ENCODE measurements at places on chromosomes 11 and 22.

DNA sequence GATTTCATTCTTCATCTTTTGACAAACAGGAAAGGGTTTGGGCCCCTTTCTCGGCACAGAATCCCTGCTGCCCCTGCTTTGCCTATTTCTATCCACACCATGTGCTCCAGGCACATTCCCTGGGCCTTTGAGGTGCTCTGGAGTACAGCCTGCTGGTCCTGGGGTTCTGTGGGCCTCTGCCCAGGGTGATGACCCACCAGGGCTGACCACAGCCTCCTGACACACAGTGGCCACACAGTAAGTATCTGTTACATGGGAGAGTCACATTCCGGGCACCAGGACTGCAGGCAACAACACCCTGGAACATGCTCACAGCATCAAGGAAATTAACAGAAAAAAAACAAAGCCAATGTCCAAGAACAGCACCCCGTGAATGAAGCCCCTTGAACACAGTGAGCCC lies 39.1 kb downstream of the SCUBE2 start:
- no peak for DNase-seq

DNA sequence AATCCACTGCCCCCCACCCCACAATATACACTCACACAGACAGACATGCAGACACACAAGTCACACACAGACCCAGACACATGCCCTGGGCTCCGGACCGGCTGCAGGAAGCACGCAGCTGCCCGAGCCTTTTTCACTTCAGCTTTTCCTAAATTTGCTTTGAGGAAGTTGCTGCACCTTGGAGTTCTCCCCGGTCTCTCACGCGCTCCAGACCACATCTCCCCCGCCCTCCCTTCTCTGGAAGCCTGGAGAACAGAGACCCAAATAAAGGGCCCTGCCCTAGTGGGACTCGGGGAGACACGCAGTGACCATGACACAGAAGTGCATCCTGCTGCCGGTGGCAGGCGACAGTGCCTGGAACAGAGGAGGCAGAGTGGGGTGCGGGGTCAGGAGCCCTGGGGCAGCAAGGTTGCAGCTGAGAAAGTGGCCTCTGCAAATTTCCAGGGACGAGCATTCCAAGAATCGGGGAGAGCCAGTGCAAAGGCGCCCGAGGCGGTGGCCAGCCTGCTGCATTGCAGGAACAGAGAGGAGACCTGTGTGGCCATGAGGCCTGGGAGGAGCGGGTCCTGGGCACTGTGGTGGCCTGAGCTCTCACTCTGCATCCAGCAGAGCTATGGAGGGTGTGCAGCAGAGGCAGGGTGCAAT lies 19.1 kb downstream of the RPL3 start:
- DNase-seq, result no peak

DNA sequence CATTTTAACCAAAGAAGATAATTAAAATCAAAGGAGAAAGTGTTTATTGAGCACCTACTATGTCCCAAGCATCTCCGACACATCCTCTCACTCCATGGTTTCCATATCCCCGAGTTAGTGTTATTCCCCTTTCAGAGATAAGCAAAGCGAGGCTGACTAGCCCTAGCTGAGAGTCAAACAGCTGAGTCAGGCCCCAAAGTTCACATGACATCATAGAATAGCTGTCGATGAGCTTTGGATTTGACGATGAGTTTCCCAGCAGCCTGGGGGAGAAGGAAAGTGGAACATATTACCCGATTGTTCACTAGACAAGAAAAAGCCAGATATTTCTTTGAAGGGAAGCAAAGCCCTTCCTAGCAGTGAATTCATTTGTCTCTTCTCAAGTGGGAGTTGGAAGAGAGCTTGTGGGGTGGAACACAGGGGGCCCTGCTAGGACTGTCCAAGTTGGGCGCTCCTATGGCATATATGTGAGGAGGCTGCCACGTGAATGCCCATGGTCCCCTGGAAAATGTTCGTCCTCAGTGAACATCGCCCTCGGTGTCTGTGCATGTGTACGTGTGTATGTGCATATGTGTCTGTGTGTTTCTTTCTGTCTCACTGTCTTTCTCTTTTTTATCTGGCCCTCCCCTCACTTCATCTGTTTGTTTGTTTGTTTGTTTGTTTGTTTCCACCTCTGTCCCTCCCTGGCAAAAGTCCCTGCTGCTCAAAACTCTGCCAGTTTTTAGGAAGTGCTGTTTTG lies 493 bp upstream of the CYTH4 start:
- DNase-seq, result no peak

- no peak for DNase-seq
These were observed 66.4 kb downstream of the LRRC32 start for GRCh38 chr11:76604081-76604625.

DNA sequence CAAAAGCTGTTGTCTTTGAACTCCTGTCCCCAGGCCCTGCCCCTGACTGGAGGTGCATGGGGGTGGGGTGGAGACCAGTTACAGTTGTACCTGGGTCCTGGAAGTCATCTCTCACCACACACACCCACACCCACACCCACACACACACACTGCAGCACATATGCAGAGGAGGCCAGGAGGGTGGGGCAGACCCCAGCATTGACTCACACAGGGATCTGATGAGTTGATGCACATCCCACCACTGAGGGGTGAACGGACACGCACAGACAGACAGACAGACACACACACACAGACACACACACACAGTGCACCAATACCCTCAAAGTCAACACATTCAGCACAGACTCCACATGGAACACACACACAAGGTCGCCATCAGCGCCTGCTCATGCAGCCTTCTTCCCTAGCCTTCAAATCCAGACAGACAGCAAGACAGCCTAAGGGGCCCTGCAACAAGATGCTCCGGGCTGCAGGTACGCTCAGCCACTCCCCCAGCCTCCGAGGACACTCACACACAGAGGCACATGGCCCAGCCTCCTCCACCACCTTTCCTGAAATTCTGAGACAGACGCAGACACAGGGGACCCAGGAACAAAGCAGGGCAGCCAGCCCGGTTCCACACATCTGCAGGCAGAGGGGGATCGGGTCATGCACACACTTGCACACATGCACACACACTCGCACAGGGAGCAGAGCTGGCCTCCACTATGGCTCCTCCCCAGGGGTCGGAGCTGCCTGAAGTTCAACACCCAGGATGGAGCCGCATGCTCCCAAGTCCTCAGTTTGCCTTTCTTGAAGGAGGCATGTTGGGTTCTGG lies 26.5 kb downstream of the SYT7 start:
- DNase-seq, result no peak

GRCh38 chr11:27184458-27185312 lies 144.1 kb downstream of the BBOX1 start:
- no peak for DNase-seq

GRCh38 chr22:37275134-37275533 lies 7.2 kb upstream of the CYTH4 start:
- DNase-seq, result no peak

DNA sequence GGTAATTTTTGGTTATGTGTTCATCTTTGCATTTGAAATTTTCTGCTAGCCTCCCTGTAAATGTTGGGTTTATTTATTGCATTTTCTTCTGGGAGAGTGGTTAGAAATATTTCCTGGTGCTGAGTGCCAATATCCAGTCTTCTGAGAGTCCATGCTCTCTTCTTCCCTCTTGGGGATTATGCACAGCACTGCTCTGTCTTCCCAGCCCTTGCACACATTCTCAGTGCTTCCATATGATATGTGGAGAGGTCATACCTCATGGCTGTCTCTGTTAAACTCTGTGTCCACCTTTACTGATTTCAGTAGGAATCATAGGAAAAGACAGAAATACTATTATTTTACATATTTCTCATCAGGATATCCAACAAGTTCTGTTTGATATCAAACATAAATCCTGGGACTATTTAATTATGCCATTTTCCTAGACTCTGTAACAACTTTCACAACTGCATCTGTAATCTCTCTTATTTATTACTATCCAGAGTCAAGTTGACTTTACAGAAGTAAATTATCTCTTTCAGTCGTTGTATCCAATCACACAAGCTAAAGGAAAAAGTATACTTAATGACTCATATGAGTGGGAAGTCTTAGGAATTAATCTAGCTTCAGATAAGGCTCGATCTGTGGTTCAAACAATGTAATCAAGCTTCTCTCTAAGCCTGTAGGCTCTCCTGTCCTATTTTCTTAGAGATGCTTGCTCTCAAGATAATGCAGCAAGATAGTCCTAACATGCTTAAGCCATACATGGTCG lies 2.7 kb upstream of the NXPE1 start:
- DNase-seq, result no peak

DNA sequence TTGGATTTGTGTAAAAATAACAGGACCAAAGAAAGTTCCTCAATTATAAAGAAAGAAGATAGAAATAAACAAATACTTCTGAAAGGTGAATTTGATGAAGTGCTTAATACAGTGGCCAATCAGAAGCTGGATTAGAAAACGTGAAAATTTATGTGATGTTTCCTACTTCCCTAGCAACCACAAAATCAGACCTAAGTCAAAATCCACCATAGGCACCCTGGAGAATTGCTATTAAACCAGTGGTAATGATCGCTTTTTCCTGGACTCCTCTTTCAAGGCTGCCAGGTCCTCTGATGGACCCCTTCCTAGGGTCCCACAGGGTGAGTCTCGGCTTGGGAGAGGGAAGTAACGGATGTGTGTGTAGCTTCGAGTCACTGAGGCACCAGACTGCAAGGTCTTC lies 9.6 kb downstream of the WT1 start:
- DNase-seq, result no peak

- no peak for DNase-seq
These were observed 24.0 kb downstream of the PISD start for GRCh38 chr22:31637891-31638618.

DNA sequence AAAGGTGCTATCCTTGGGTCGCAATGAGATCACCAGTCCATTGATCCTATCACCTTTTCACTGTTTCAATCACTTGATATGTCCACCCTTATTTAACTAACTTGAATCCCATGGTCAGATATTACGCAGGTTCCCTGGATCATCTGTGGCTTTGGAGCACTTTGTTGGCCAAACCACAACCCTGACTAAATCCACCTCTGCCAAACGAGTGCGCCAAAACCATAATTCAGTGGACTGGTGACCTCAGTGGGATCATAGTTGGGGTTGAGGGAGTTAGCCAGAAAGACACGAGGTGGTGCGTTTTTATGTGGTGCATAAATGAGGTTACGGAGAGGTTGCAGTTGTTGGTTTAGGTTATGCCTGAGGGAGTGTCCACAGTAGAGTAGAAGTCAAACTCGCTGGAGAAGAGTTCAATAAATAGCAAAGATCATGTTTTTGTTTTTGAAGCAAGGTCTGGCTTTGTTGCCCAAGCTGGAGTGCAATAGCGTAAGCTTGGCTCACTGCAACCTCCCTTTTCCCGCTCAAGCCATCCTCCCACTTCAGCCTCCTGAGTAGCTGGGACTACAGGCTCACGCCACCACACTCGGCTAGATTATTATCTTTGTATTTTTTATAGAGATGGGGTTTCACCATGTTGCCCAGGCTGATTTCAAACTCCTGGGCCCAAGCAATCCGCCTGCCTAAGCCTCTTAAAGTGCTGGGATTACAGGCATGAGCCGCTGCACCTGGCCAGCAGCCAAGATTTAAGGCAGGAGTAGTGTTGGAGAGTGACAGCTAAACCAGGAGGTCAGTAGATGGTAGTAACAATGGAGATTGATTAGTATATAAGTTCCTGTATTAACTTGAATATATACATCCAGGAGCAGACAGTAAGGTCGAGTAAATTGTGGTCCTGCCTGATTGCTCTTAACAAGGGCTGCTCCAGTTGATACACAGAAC lies 4.5 kb downstream of the FOXR1 start:
- no peak for DNase-seq

- DNase-seq, result no peak
These were observed 51.1 kb upstream of the SLC25A1 start for GRCh38 chr22:19229600-19229999.

DNA sequence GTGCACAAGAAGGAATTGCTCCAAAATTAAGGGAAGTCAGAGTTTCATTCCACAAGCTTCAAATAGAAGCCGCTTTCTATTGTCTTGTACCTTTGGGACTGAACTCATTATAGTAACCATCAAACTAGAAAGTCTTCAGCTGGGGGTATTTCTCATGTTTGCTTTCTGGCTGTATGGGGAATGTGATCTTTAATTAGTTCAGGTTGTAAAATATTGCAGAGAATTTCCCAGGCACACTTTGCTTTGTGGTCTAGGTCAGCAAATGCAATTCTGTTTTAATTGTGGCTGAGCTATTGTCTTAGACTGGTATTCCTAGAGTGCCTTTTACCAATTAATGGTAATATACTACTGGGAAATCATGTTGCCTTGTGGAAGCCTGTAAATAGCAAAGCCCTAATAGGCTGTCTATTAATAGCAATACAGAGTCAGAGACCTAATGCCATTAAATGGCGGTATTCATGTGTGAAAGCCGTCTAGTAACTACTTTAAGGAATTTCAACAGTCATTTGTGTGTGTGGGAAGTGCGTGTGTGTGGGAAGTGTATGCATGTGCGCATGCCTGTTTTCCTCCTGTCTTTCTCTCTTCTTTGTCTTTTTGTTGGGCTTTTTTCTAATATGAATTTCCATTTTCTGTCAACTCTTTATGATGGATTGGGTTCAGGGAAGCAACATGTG lies 276.6 kb downstream of the FAT3 start:
- no peak for DNase-seq

GRCh38 chr11:18611196-18611595 lies 11.6 kb downstream of the MISFA start:
- DNase-seq, result no peak

GRCh38 chr11:29534836-29535235 lies 482.0 kb downstream of the KCNA4 start:
- no peak for DNase-seq

- no peak for DNase-seq
These were observed 525 bp downstream of the DGCR2 start for GRCh38 chr22:19121631-19122142.

- DNase-seq, result no peak
These were observed 526.6 kb upstream of the CADM1 start for GRCh38 chr11:116030697-116031331.

GRCh38 chr11:125164091-125164421 lies 495 bp upstream of the PKNOX2 start:
- DNase-seq, result no peak

- DNase-seq, result no peak
These were observed 4.3 kb upstream of the TBC1D22A start for GRCh38 chr22:46758121-46758520.

DNA sequence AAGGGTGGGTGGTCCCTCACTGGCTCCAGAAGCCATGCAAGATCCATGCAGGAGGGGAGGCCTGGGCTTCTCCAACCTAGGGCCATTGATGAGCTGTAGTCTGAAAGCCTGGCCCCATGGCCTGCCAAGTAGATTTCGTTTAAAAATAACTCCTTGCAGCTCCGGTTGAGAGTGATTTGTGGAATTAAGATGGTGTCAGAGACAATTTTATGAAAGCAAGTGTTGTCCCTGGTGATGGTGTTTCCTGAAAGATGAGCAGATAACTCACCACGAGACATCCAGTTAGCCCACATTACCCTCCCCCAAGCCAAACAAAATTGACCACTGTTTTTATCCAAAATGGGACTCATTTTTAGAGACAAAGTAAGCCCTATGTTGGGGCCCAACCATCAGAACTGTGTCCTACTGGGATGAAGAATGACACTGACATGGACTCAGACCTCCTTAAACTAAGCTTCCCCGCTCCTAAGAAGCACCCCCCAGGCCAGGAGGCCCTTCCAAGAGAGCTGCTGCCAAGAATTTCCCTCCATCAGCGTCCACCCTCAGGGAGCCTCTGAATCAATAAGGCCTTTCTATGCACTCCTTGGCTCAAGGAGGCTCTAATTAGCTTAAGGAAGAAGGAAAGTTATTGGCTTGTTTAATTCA lies 174.2 kb upstream of the NCAM1 start:
- DNase-seq, result no peak

GRCh38 chr11:1864831-1865665 lies 12.2 kb downstream of the LSP1 start:
- no peak for DNase-seq

- no peak for DNase-seq
These were observed 36.9 kb downstream of the OR6Q1 start for GRCh38 chr11:58067685-58068084.

GRCh38 chr22:37906364-37907008 lies 389 bp downstream of the MICALL1 start:
- DNase-seq, result no peak
